Activated effector memory CD4-positive, alpha-beta T cell treated with anti-CD3 and anti-CD28 coated beads, Interleukin-2, amount 50 U/mL, for 16 hours (primary cell): ENCODE measurements at places on chromosomes 3 and 15.
A peak's percentile ranks its signal among the peaks of the same experiment; 100 is the strongest.

- no peak for DNase-seq
Measured at GRCh38 chr3:41434781-41435180, 235.5 kb downstream of the CTNNB1 start.

- no peak for DNase-seq
Measured at GRCh38 chr3:150725548-150725947, 21.8 kb upstream of the ERICH6 start.

DNA sequence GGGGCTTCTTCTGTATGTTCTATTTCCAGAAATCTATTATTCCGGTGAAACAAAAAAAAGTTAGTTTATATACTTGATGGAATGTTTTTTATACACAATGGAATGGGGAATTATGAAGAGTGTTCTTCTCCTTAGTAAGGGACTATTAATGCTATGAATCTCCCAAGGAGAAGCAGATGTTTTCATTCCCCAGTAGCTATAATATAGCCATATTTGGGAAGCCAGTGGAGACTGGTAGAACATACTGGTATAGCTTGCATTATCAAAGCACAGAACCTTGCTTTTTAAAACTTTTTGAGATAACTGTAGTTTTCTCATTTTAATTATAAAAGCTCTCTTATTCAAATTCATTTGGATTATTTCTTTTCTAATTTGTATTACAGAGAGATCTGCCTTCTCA, 38.3 kb downstream of the ADGRG7 start:
- DNase-seq = no peak

GRCh38 chr3:142886940-142887339, 1.9 kb downstream of the PCOLCE2 start:
- no peak for DNase-seq

- DNase-seq = no peak
Measured at GRCh38 chr3:188491276-188491687, 337.3 kb downstream of the LPP start.

GRCh38 chr3:181721046-181721875, 9.5 kb downstream of the SOX2 start:
- no peak for DNase-seq

GRCh38 chr3:143348486-143349327, 229.1 kb downstream of the CHST2 start:
- no peak for DNase-seq

DNA sequence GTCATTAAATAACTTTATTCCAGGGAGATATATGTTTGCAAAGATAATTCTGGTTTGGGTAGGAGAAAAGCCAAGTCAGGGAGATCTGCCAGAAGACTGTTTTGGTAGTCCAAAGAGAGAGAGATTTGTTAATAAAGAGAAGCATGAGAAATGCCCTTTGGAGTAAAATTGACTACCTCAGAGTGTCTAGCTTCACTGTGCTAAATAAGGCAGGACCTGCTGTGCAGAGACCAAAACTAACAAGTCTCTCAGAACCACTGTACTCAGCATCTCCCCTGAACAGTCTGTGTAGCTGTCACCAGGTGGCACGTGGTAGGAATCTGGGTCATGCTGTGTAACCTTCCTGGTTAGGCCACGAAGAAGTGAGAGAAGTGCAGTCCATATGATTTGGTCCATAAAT, 31.6 kb upstream of the SLC35G2 start:
- DNase-seq = peak; percentile 65

DNA sequence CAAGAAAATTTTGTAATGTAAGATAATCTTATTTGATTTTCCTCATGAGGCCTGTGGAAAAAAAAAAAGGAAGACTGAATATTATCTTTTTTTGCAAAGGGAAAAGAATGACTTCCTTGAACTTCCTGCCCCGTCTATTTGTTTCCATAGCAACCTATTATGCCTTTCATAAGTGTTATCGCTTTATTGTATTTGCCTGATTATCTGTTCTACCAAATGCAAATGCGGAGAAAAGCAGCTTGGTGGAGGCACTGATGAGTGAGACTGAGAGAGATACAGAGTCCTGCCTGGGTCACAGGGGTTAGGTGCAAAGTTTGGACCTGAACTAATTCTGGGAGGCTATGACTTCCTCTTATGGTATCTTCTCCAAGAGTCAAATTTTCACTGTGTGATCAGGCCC, 334.0 kb upstream of the KCNMB2 start:
- no peak for DNase-seq

DNA sequence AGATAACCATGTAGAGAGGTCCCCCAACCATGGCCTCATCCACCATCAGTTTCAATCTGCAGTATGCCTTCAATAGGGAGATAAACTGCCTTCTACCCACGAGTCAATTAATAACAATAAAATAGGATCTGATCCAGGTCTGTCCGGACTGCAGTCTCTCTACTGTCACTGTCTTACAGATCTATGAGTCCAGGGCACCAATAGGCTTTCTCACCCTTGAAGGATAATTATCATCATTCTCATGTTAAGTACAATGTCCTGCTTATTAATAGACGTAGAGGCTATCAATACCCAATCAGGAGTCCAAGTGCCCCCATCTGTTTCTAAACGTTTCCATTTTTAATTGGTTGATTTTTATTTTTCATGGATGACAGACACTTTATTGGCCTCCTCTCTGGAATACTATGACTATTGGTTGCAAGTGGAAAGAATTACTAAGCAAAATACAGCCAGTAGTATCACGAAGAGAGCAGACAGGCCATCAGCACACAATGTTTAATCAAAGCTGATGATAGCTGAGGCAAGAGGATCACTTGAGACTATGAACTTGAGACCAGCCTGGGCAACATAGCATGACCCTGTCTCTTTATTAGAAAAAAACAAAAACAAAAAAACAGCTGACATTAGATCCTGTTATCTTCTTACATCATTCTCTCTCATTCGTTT, 480.7 kb downstream of the MAGI1 start:
- DNase-seq = no peak
